ENCODE measurements at places on chromosomes 16 and 17.

GRCh38 chr17:37294888-37295287 is 80.9 kb upstream of the C17orf78 start:
- no peak for DNase-seq

DNA sequence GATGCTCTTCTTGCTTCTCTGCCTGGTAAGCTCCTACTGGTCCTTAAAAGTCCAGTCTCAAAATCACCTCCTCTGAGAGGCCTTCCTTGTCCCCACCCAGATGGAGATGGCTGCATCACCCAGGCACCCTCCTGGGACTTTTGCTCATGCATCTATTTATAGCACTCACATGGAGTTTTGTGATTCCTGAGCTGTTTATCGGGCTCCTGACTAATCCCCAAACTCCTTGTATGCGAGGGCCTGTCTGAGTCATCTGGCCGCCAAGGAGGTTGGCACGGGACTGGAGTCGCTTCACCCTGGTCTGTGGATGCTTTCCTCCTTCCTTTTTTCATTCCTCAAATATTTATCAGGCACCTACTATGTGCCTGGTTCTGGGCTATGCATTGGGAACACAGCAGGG is 2.3 kb upstream of the MAP2K3 start:
- no peak for DNase-seq

- peak; percentile 51 for DNase-seq
These were observed at the start of gene PIEZO1 for GRCh38 chr16:88785106-88785924. Gene PIEZO1, minus strand, starts transcription at chr16:88785220. Its CDS starts 256 bp downstream, at chr16:88784964.

DNA sequence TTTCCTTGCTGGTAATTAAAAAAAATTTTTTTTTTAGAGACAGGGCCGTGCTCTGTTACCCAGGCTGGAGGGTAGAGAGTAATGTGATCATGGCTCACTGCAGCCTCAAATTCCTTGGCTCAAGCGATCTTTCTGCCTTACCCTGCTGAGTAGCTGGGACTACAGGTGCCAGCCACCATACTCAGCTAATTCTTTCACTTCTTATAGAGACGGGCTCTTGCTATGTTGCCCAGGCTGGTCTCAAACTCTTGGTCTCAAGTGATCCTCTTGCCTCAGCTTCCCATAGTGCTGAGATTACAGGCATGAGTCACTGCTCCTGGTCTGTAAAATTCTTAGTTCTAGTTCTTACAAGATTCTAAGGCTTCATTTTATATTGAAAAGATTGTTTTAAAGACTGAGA is 11.1 kb downstream of the SMIM36 start:
- DNase-seq = no peak

DNA sequence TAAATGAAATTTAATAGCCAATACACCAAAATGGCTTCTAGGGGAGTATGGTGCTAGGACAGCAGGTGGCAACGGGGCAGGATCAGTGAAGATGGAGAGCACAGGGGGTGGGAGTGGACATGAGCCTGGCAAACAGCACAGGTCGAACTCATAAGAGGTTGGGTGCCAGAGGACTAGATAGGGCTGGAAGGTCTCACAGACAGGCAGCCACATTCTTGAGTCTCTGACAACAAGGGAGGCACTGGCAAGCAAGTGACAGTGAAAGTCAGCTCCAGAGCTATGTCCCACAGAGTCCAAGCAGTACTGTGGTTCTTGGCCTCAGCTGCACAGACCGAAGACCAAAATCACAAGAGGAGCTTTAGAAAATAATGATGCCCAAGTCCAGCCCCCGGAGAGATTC is 61.2 kb downstream of the USP31 start:
- no peak for DNase-seq

DNA sequence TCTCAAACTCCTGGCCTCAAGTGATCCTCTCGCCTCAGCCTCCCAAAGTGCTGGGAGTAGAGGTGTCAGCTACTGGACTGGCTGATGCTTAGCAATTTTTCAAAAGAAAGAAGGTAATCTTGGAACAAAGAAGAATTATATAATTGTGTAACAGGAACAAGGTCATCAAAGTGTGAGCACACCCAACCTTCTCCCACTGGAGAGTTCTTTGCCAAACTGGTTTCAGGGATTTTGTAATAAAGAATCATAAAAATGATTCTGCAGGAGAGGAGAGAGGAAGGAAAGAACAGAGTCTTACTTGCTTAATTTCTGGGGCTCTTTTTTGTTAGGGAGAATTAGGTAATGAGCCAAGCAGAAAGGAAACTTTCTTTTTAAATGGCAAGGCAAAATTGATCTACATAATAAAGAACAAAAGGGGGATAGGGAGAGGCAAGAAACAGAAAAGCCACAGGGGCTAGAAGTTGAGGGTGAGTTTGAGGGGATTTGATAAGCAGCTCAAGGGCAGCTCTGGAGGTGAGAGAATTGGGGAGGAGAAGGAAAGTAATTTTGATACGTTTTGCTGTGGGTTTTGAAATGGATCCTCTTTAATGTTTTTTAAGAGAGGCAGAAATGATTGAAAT is 21.3 kb downstream of the CHD9NB start:
- DNase-seq = no peak

Measured in activated CD8-positive, alpha-beta memory T cell treated with anti-CD3 and anti-CD28 coated beads for 1 hour (primary cell).